ENCODE measurements at places on chromosomes 16 and 17. TPM values are rescaled to one million over a fixed set of nuclear protein-coding genes. Genes with fewer than 3 reads are reported as not detected.

RAC3 gene
- 7.6 TPM for total RNA-seq

ZNF423 gene
- not detected for total RNA-seq

PRAC2 gene
- not detected for total RNA-seq

GRCh38 chr17:68011199-68011665 lies 15.0 kb upstream of the C17orf58 start:
- H3K27ac ChIP-seq: no peak overlapping the region
- H3K36me3 ChIP-seq: no peaks in the 10 kb centered on the region
- DNase-seq: peak; percentile 76
- H3K27me3 ChIP-seq: peaks cover 8% of the 10 kb centered on the region
- H3K4me1 ChIP-seq: peaks cover 1% of the 10 kb centered on the region
- H3K4me3 ChIP-seq: peak overlapping the region; percentile 60

DNA sequence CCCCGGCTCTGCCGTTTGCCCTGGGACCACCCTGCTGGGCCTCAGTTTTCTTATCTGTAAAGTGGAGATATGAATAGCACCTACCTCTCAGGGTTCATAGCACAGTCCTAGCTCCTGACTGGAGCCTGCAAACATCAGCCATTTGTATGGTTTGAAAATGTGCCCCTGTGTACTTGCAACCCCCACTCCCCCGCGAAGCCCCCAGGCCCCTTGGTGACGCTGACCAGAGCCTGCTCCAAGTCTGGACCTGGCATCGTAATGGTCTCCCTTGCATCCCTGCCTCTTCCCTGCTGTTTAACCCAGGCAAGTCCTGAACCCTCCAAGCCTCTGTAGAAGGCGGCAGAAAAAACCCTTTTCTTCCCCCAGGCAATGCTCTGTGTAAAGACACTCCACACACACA lies 128.0 kb downstream of the IRF8 start:
- peaks cover 2% of the 10 kb centered on the region for H3K36me3 ChIP-seq
- no peak overlapping the region for H3K4me3 ChIP-seq
- DNase-seq: peak; percentile 2
- peaks cover 7% of the 10 kb centered on the region for H3K27me3 ChIP-seq
- no peaks in the 10 kb centered on the region for H3K4me1 ChIP-seq

- H3K4me1 ChIP-seq: peaks cover 5% of the 10 kb centered on the region
- no peaks in the 10 kb centered on the region for H3K27me3 ChIP-seq
- H3K27ac ChIP-seq: no peak overlapping the region
- H3K36me3 ChIP-seq: peaks cover 6% of the 10 kb centered on the region
Measured at GRCh38 chr16:10920726-10921427, 21.4 kb downstream of the DEXI start.

- peaks cover 11% of the 10 kb centered on the region for H3K4me1 ChIP-seq
- no peak overlapping the region for H3K4me3 ChIP-seq
- DNase-seq: no peak
- H3K27me3 ChIP-seq: no peaks in the 10 kb centered on the region
Measured at GRCh38 chr17:28760601-28761562, 17.1 kb downstream of the TRAF4 start.

DNA sequence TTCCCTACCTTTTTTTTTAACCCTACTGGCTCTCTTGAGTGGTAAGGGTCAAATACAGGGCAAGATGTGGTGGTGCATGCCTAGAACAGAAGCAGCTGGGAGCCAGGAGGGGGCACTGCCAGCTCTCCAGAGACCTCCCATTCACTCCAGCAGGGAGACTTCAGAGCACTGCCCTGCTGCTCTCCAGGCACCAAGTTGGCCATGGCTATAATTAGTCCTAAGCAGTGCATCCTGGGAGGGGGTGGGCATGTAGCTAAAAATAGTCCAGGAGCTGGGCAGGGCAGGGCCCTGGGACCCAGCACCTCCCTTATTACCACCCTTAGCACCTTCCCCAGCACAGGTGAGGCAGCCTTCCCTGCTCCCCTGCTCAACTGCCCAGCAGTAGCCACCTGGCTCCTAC lies 3.5 kb downstream of the CORO6 start:
- H3K4me3 ChIP-seq: no peak overlapping the region
- no peaks in the 10 kb centered on the region for H3K36me3 ChIP-seq
- peaks cover 8% of the 10 kb centered on the region for H3K27me3 ChIP-seq
- peaks cover 39% of the 10 kb centered on the region for H3K4me1 ChIP-seq

DNA sequence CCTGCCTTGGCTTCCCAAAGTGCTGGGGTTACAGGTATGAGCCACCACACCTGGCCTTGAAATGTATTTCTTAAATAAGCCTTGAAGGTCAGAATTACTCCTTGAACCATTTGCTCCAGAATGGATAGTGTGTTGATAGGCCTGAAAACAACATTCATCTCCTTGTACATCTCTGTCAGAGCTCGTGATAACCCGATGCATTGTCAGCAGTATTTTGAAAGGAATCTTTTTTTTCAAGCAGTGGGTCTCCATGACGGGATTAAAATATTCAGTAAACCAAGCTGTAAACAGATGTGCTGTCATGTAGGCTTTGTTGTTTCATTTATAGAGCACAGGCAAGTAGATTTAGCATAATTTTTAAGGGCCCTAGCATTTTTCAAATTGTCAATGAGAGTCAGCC lies 16.6 kb downstream of the NSRP1 start:
- DNase-seq: no peak
- peaks cover 19% of the 10 kb centered on the region for H3K36me3 ChIP-seq
- no peak overlapping the region for H3K4me3 ChIP-seq
- no peak overlapping the region for H3K27ac ChIP-seq
- no peaks in the 10 kb centered on the region for H3K27me3 ChIP-seq
- peaks cover 10% of the 10 kb centered on the region for H3K4me1 ChIP-seq

DNA sequence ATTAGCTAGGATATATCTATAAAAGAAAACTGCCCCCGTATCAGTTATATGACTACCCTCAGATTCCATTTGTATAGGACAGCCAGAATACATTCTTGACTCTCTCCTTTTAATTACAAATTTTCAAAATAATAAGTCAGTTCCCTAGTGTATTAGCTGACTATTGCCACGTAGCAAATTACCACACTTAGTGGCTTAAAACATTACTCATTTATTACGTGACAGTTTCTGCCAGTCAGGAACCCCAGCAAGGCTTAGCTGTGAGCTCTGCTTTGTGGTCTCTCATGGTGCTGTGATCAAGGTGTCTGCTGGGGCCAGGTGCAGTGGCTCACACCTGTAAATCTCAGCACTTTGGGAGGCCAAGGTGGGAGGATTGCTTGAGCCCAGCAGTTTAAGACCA lies 13.9 kb upstream of the SCNN1B start:
- no peak for DNase-seq
- H3K4me1 ChIP-seq: no peaks in the 10 kb centered on the region
- no peak overlapping the region for H3K4me3 ChIP-seq
- no peaks in the 10 kb centered on the region for H3K36me3 ChIP-seq
- H3K27me3 ChIP-seq: peaks cover 4% of the 10 kb centered on the region

- H3K27ac ChIP-seq: no peak overlapping the region
- no peaks in the 10 kb centered on the region for H3K36me3 ChIP-seq
- no peak for DNase-seq
- H3K4me1 ChIP-seq: no peaks in the 10 kb centered on the region
- H3K4me3 ChIP-seq: no peak overlapping the region
Measured at GRCh38 chr16:58035356-58036170, 10.0 kb downstream of the MMP15 start.

DNA sequence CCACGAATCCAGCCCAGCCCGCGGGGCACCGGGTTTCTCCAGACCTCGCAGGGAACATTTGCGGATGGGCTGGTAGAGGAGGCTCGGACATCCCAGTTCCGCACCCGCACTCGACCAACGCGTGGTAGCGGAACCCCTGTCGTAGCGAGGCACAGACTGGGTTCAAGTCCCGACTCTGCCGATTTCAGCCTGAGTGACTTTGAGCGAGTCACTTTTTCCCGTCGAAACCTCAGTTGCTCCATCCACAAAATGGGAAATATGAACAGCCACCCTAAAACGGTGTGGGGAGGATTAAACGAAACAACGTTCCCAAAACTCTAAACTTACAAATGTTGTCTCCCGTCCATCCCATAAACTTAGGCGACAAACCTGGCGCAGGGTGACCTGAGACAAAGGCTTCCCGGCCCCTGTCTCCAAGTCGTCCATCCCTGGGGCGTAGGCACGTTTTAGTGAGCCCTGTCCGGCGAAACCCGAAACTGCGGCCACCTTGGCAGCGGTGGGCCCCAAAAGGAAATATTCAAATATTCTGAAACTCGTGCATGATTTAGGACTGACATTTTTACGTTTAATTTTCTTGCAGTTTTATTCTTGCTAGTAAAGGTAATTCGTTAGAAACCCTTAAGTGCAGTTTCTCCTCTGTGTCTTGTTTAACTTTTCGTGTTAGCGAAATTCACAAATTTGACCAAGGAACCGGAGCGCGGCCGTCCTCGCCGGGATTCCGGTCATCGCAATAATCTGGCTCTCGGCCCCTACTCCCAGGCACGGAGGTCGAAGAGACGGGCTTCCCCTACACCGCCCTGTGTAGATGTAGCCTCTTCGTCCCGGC lies 1.9 kb upstream of the MLLT6 start:
- H3K4me3 ChIP-seq: peak overlapping the region; percentile 96
- H3K36me3 ChIP-seq: peaks cover 4% of the 10 kb centered on the region
- H3K27ac ChIP-seq: peak overlapping the region; percentile 97
- H3K4me1 ChIP-seq: peaks cover 30% of the 10 kb centered on the region
- no peak for DNase-seq
- no peaks in the 10 kb centered on the region for H3K27me3 ChIP-seq

DNA sequence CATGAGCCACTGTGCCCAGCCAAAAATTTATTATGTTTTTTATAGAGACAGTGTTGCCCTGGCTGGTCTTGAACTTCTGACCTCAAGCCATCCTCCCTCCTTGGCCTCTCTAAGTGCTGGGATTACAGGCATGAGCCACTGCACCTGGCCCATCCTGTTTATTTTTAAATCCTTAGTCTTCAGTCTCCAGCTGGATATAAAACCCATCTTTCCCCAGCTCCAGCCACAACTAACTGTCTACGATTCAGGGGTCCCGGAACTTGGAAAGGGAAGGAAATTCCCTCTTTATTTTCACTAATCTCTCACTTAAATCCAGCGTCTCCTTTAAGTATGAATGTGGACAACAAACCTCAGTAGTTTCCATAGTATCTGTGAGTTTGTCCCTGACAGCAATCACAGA lies 62.2 kb downstream of the IQCK start:
- H3K4me1 ChIP-seq: no peaks in the 10 kb centered on the region
- no peak for DNase-seq
- H3K36me3 ChIP-seq: no peaks in the 10 kb centered on the region
- no peak overlapping the region for H3K27ac ChIP-seq
- no peaks in the 10 kb centered on the region for H3K27me3 ChIP-seq

- H3K4me1 ChIP-seq: peaks cover 3% of the 10 kb centered on the region
- H3K4me3 ChIP-seq: peak within 1 kb of the TSS; percentile 64
- H3K27ac ChIP-seq: no peak within 1 kb of the TSS
- H3K27me3 ChIP-seq: peaks cover 44% of the 10 kb centered on the region
Measured at GRCh38 chr17:54900457-54901229, at the start of gene TOM1L1. TOM1L1 (plus strand) TSS chr17:54900852; CDS start chr17:54900866, 14 bp downstream.

- peaks cover 3% of the 10 kb centered on the region for H3K4me1 ChIP-seq
- no peak overlapping the region for H3K4me3 ChIP-seq
- H3K27me3 ChIP-seq: peaks cover 8% of the 10 kb centered on the region
- H3K36me3 ChIP-seq: no peaks in the 10 kb centered on the region
Measured at GRCh38 chr16:2858245-2859025, 465 bp upstream of the PRSS22 start.

- H3K36me3 ChIP-seq: no peaks in the 10 kb centered on the region
- H3K4me3 ChIP-seq: no peak overlapping the region
Measured at GRCh38 chr16:55906123-55906522, 30.9 kb upstream of the CES5A start.

DNA sequence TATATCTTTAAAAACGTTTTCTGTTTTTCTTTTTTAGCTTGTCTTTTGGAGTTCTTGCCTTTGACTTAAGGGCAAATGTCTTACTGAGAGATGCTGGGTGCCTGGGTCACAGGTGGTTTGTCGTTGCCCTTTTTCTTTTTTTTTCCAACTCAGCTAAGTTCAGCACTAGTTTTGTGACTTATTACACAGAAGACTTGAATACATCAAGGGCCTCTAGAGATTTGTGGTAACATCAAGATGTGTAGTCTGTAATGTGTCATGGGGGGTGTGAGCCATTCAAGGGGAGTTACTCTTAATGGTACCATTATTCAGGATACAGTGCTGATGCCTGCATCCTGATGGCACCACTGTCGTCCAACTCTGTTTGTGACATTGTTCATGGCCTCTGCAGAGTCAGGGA lies 95.1 kb downstream of the PRKCA start:
- no peak for DNase-seq
- peak overlapping the region; percentile 73 for H3K27ac ChIP-seq
- peak overlapping the region; percentile 47 for H3K4me3 ChIP-seq
- peaks cover 56% of the 10 kb centered on the region for H3K4me1 ChIP-seq
- H3K36me3 ChIP-seq: peaks cover 42% of the 10 kb centered on the region

DNA sequence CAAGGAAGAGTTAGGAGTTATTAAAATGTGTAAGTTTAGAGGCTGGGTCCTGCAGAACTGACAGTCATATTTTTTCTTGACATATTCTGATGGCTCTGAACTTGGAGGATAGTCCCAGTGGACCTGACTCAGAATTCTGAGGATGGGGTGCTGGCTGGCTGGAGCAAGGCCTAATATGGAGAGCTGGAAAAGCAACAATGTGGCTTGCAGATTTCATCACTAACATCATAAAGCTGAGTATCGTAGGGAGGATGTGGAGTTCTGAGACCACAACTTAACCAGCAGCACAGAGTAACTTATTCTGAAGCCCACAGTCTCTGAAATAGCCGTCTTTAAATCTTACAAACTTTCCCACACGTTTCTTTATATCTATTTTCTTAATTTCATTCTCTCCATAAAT lies 2.3 kb downstream of the KRTAP1-5 start:
- H3K4me1 ChIP-seq: peaks cover 6% of the 10 kb centered on the region
- H3K36me3 ChIP-seq: no peaks in the 10 kb centered on the region
- no peak for DNase-seq
- H3K27ac ChIP-seq: no peak overlapping the region
- peaks cover 15% of the 10 kb centered on the region for H3K27me3 ChIP-seq

- peaks cover 5% of the 10 kb centered on the region for H3K36me3 ChIP-seq
- DNase-seq: no peak
- no peaks in the 10 kb centered on the region for H3K27me3 ChIP-seq
- H3K4me1 ChIP-seq: peaks cover 23% of the 10 kb centered on the region
- peak overlapping the region; percentile 81 for H3K27ac ChIP-seq
Measured at GRCh38 chr16:27378871-27379481, 23.0 kb upstream of the IL21R start.

- H3K27ac ChIP-seq: no peak overlapping the region
- DNase-seq: no peak
- H3K36me3 ChIP-seq: no peaks in the 10 kb centered on the region
- no peak overlapping the region for H3K4me3 ChIP-seq
- H3K4me1 ChIP-seq: peaks cover 5% of the 10 kb centered on the region
Measured at GRCh38 chr17:2563543-2563942, 29.9 kb upstream of the PAFAH1B1 start.

GRCh38 chr16:50449800-50450199 lies 81.0 kb upstream of the BRD7 start:
- no peaks in the 10 kb centered on the region for H3K27me3 ChIP-seq
- H3K36me3 ChIP-seq: no peaks in the 10 kb centered on the region
- no peak overlapping the region for H3K4me3 ChIP-seq
- no peaks in the 10 kb centered on the region for H3K4me1 ChIP-seq

- no peaks in the 10 kb centered on the region for H3K4me1 ChIP-seq
- H3K27me3 ChIP-seq: no peaks in the 10 kb centered on the region
- H3K36me3 ChIP-seq: peaks cover under 1% of the 10 kb centered on the region
- H3K4me3 ChIP-seq: no peak overlapping the region
- H3K27ac ChIP-seq: no peak overlapping the region
Measured at GRCh38 chr16:4378161-4378666, 6.6 kb downstream of the VASN start.

- H3K27me3 ChIP-seq: peaks cover 33% of the 10 kb centered on the region
- no peak overlapping the region for H3K4me3 ChIP-seq
- H3K4me1 ChIP-seq: peaks cover 14% of the 10 kb centered on the region
- no peak overlapping the region for H3K27ac ChIP-seq
- DNase-seq: no peak
- no peaks in the 10 kb centered on the region for H3K36me3 ChIP-seq
Measured at GRCh38 chr17:50027881-50028735, 27.8 kb upstream of the ITGA3 start.
